ENCODE measurements at places on chromosomes 6 and 20. TPM values are rescaled to one million over a fixed set of nuclear protein-coding genes. Genes with fewer than 3 reads are reported as not detected.

The PGC gene
- total RNA-seq, result not detected

- no peak overlapping the region for H3K4me3 ChIP-seq
- H3K27me3 ChIP-seq, result no peaks in the 10 kb centered on the region
- H3K4me1 ChIP-seq, result no peaks in the 10 kb centered on the region
- no peak for DNase-seq
Measured at GRCh38 chr6:147486683-147487082, 21.8 kb upstream of the SAMD5 start.

The ADGB gene
- not detected for total RNA-seq

GRCh38 chr6:43972179-43972912 is 154.9 kb downstream of the MRPL14 start:
- no peak for DNase-seq
- no peaks in the 10 kb centered on the region for H3K27me3 ChIP-seq
- H3K27ac ChIP-seq, result peak overlapping the region; percentile 71
- H3K4me1 ChIP-seq, result peaks cover 28% of the 10 kb centered on the region
- H3K4me3 ChIP-seq, result no peak overlapping the region

DNA sequence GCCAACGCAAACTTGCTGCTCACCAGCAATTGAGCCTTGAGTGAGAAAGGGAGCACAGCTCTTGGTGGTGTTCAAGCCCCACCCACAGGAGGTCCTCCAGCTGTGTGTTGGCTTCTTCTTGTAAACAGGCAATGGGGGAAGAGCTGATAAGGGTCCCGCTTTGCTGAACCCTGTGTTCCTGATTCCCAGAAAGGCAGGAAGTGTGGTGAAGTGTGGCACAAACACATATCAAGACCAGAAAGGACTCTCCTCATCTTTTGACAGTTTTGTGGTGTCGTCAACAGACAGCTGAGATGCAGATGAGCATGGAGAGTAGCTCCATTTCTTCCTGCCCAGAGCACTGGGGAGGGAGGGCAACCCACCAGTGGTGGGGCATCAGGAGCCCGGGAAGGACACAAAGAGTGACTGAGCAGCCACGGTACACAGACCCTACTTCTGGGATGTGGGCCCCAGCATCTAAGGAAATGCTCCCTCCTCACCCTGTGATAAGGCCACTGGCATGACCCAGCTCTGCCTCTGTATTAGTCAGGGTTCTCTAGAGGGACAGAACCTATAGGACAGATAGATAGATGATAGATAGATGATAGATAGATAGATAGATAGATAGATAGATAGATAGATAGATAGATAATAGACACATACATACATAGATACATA is 188.9 kb upstream of the TAB2 start:
- H3K36me3 ChIP-seq, result no peaks in the 10 kb centered on the region
- no peak for DNase-seq
- no peaks in the 10 kb centered on the region for H3K4me1 ChIP-seq
- no peaks in the 10 kb centered on the region for H3K27me3 ChIP-seq
- no peak overlapping the region for H3K27ac ChIP-seq
- H3K4me3 ChIP-seq, result no peak overlapping the region

GRCh38 chr6:134619077-134619476 is 301.2 kb upstream of the SGK1 start:
- no peaks in the 10 kb centered on the region for H3K36me3 ChIP-seq
- DNase-seq, result no peak
- H3K27me3 ChIP-seq, result no peaks in the 10 kb centered on the region
- H3K4me3 ChIP-seq, result no peak overlapping the region
- H3K27ac ChIP-seq, result no peak overlapping the region

The PRKN gene
- 19.3 TPM for total RNA-seq

The SNAP25 gene
- total RNA-seq, result 0.74 TPM

DNA sequence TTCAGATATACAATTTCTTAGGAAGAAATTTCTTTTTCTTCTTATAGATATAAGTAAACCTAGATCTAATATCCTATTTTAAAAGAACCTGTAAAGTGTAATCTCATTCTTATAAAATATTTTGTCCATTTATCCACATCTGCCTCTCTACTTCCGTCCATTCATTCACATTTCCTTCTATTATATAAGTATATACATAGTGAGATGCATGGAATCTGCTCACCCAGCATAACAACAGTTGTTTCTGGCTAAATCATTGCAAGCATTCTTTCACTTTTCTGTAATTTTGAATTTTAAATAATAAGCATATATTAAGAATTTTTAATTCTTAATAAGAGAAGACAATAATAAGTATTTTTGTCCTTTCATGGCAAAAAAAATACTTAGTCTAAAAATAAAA is 45.4 kb downstream of the CEP162 start:
- H3K27ac ChIP-seq, result no peak overlapping the region
- H3K27me3 ChIP-seq, result no peaks in the 10 kb centered on the region
- H3K4me3 ChIP-seq, result no peak overlapping the region
- no peak for DNase-seq

DNA sequence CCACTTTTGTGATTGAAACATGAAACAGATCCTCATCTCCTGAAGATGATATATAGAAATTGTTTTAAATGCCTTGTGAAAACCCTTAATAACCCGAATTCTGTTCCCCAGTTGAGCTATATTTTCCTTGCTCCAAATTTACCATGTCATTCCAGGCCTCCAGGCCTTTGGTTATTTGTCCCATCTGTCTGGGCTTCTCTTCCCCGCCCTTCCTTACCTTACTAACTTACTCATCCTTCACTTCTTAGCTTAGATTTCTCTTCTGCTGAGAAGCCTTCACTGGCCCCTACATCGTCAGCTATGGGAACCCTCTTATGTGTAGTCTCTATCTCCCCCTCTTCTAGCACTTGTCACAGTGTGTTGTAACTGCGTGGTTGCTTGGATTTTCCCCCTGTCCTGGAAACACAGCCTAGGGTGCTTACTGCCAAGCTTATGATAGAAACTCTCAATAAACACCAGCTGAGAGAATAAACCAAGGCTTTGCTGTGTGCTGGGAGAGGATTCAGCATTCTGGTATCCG is 68.6 kb downstream of the SGK1 start:
- no peak overlapping the region for H3K4me3 ChIP-seq
- peaks cover 18% of the 10 kb centered on the region for H3K4me1 ChIP-seq
- no peaks in the 10 kb centered on the region for H3K27me3 ChIP-seq
- H3K27ac ChIP-seq, result no peak overlapping the region
- H3K36me3 ChIP-seq, result no peaks in the 10 kb centered on the region
- no peak for DNase-seq

GRCh38 chr6:168996356-168996625 is 257.4 kb downstream of the THBS2 start:
- H3K27me3 ChIP-seq, result no peaks in the 10 kb centered on the region
- no peak for DNase-seq
- H3K36me3 ChIP-seq, result no peaks in the 10 kb centered on the region
- H3K4me3 ChIP-seq, result no peak overlapping the region
- no peak overlapping the region for H3K27ac ChIP-seq
- no peaks in the 10 kb centered on the region for H3K4me1 ChIP-seq

DNA sequence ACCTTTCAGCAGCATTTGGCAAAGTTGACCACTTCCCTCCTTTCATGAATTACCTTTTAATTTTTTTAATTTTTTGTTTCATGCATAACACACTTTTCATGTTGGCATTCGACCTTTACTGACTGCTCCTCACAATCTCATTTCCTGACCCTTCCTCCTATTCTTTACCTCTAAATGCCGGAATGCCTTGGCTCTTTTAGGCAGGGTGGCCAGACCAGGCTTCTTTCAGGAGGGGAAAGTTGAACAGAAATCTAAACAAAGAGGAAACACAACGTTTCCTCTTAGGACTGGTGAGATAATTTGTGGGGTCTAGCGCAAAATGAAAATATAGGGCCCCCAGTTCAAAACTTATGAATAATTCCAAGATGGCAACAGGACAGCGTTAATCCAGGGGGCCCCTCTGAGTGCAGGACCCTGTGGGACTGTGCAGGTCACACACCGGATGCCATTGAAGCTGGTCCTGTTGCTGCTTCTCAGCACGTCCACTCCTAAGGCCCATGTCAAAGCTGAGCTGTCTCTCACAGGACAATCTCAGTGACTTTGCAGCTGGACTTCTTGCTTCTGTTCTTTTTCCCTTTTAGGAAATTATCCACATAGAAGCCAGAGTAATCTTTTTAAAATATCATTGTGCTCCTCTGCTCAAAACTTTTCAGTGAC is 313.8 kb downstream of the HDGFL1 start:
- no peaks in the 10 kb centered on the region for H3K27me3 ChIP-seq
- H3K4me1 ChIP-seq, result no peaks in the 10 kb centered on the region
- H3K4me3 ChIP-seq, result no peak overlapping the region
- no peaks in the 10 kb centered on the region for H3K36me3 ChIP-seq
- no peak for DNase-seq

The NFYA gene
- 9.9 TPM for total RNA-seq

DNA sequence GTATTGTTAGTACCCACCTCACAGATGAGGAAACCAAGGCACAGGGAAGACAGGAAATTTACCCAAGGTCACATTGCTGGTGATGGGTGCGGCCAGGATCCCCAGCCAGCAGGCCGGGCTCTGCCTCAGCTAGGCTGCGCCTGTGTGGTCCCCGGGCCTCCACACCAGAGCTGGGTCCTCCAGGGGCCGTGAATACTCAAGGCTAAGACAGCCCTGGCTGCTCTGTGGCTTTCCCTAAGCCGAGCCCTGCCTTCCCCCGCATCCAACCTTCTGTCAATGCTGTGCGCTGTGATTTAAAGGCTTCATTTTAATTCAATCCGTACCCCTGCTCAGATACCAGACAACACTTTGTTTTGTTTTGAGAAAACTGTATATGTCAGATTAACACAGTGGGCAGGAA is 246.7 kb downstream of the TTLL2 start:
- no peaks in the 10 kb centered on the region for H3K36me3 ChIP-seq
- no peaks in the 10 kb centered on the region for H3K4me1 ChIP-seq
- H3K4me3 ChIP-seq, result no peak overlapping the region
- H3K27me3 ChIP-seq, result no peaks in the 10 kb centered on the region

The TMEM244 gene
- total RNA-seq, result not detected

The TRIM40 gene
- total RNA-seq, result not detected

GRCh38 chr6:142800240-142800639 is 144.7 kb downstream of the HIVEP2 start:
- H3K27ac ChIP-seq, result no peak overlapping the region
- DNase-seq, result no peak
- peaks cover 13% of the 10 kb centered on the region for H3K4me1 ChIP-seq
- H3K27me3 ChIP-seq, result no peaks in the 10 kb centered on the region
- no peaks in the 10 kb centered on the region for H3K36me3 ChIP-seq

The HLA-G gene
- not detected for total RNA-seq

DNA sequence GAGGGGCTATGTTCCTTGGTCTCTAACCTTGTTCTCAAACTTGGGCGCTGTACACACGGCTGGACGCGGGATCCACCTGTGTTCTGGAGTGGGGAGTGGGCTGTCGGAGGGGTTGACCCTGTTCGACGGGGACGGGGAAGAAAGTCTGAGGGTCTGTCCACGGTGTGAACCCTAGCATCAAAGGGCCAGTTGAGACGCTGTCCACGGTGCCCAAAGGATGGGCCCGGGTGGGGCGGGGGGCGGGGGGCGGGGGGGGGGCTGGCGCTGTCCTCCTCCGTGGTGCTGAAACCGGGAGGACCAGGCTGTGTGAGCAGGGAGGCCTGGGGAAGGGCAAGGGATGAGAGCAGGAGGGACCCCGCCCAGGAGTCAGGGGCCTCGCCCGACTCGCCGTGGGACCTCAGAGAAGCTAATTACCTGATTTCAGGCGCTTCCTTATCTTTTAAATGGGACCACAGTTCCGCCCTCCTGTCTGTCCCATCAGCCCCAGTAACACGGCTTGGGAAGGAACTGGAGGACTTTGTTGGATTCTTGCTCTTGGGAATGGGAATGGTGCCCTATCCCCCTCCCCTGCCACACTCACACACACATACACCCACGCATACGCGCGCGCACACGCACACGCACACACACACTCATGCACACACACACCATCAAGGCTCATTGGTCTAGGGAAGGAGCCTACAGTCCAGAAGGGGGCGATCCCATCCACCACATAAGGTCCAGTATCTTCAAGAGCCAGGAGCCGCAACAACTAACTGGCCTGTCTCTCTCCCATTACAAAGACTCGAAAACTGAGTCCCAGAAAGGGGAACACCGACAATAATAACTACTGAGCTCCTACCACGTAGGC is 1.0 kb upstream of the VSTM2L start:
- DNase-seq, result no peak
- peak overlapping the region; percentile 84 for H3K27ac ChIP-seq

- no peak overlapping the region for H3K27ac ChIP-seq
- no peaks in the 10 kb centered on the region for H3K27me3 ChIP-seq
- peaks cover 8% of the 10 kb centered on the region for H3K36me3 ChIP-seq
- no peak for DNase-seq
- no peaks in the 10 kb centered on the region for H3K4me1 ChIP-seq
- no peak overlapping the region for H3K4me3 ChIP-seq
Measured at GRCh38 chr6:34593701-34594100, 37.6 kb upstream of the SPDEF start.

The SLC22A16 gene
- not detected for total RNA-seq

The STMN3 gene
- 5.7 TPM for total RNA-seq

The FOXF2 gene
- total RNA-seq, result 0.55 TPM

DNA sequence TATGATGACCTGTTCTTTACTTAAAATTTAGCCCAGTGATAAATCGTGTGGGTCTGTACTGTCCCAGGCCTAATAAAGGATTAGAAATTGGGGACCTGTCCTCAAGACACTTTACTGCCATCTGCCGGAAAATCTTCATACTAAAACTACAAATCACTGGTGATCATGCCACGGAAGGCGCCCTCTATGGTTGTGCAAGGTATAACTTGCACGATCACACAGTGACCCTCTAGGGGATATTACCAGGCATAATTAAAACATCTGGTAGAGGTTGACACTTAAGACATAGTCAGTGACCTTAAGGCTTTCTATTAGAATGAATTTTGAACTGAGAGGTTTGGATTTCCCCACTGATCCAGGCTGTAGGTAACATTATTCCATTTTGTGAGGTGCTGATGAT is 172.6 kb downstream of the BMP2 start:
- no peaks in the 10 kb centered on the region for H3K36me3 ChIP-seq
- no peaks in the 10 kb centered on the region for H3K27me3 ChIP-seq
- H3K4me3 ChIP-seq, result no peak overlapping the region
- DNase-seq, result no peak
- H3K27ac ChIP-seq, result no peak overlapping the region

The TCF21 gene
- total RNA-seq, result 7.5 TPM

- no peaks in the 10 kb centered on the region for H3K36me3 ChIP-seq
- no peak overlapping the region for H3K4me3 ChIP-seq
- DNase-seq, result peak; percentile 85
- no peaks in the 10 kb centered on the region for H3K27me3 ChIP-seq
- H3K27ac ChIP-seq, result no peak overlapping the region
Measured at GRCh38 chr6:33585403-33586107, 5.5 kb upstream of the BAK1 start.

DNA sequence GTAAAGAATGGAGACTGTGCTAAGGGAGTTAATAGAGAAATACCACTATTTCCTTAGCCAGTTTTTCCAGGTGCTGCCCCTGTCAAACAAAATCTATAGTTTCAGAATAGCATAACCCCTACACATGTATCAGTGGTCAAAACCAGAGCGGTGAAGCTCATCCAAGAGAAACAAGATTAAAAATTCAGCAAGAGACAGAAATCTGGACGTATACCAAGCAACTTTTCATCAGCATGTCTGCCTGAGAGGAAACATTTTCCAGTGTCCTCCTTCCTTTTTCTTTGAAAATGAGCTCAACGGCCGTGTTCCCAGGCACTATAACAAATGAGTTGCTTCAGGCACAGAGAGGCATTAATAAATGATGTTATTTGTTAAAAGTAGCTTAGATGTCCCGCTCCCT is 416.5 kb downstream of the BCKDHB start:
- no peak for DNase-seq
- no peaks in the 10 kb centered on the region for H3K27me3 ChIP-seq
- H3K4me1 ChIP-seq, result no peaks in the 10 kb centered on the region
- H3K27ac ChIP-seq, result no peak overlapping the region

Measured in right atrium auricular region (tissue), 2 donors.